ENCODE measurements at places on chromosomes 4 and X.

GRCh38 chr4:65535113-65535512 is 135.2 kb downstream of the EPHA5 start:
- no peak for DNase-seq

- DNase-seq = no peak
These were observed 427.8 kb downstream of the IL15 start for GRCh38 chr4:142064181-142064580.

DNA sequence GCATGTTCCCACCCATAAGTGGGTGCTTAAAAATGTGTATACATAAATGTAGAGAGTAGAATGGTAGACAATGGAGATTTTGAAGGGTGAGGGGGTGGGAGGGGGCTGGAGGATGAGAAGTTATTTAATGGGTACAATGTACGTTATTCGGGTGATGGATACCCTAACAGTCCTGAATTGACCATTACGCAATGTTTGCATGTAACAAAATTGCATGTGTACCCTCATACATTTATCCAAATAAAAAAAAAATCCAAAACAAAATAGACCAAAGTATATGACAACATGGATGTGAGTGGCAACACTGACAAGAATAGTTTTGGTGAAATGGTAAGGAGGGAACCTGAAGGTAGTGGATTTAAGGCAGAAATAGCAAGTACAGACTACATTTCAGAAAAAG is 63.7 kb downstream of the LARP7 start:
- no peak for DNase-seq

GRCh38 chr4:102809190-102809589 is 18.2 kb downstream of the UBE2D3 start:
- no peak for DNase-seq

- peak; percentile 51 for DNase-seq
These were observed 7.8 kb downstream of the LARP1B start for GRCh38 chr4:128068918-128069317.

DNA sequence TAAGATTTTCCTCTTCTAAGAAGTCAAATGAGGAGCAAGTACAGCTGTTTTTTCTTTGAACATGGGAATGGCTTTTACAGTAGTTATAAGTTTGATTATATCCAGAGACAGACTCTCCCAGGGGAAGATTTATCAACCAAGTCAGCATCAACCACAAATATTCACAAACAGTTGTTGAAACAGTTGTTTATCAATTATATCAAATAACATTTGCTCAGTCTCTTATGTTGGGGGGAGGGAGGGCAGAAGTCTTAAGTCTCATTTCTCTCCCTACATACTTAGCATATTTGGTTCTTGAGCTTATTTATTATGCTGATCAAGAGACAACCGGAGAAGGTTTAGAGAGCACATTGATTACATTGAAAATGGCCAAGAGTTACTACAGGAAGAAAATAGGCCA is 110.1 kb downstream of the FBXO8 start:
- DNase-seq = no peak

GRCh38 chrX:67545893-67546495 is 2.2 kb downstream of the AR start:
- no peak for DNase-seq

GRCh38 chr4:36316607-36317006 is 35.2 kb downstream of the DTHD1 start:
- DNase-seq = no peak

All from D341Med (cell line).